ENCODE measurements at places on chromosomes 16 and 17.
A peak's percentile ranks its signal among the peaks of the same experiment; 100 is the strongest.

GRCh38 chr17:30091771-30092170 is 24.8 kb upstream of the NSRP1 start:
- no peak for DNase-seq

DNA sequence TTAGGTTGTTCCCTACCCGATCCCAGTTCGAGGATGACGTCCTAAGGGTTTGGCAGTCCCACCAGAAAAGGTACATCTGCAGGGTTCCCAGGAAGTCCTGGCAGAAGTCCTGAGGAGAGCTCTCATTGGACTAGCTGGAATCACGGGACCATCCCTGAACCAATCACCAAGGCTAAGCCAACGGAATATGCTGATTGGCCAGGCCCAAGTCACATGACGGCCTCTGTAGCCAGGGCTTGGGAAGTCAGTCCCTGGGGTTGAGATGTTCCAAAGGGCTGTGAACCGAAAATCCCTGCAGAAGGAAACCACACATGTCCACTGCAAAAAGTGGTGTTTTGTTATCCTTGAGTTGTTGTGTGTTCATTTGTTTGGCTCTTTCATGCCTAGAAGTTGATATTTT is 68.2 kb upstream of the ZNF423 start:
- no peak for DNase-seq

DNA sequence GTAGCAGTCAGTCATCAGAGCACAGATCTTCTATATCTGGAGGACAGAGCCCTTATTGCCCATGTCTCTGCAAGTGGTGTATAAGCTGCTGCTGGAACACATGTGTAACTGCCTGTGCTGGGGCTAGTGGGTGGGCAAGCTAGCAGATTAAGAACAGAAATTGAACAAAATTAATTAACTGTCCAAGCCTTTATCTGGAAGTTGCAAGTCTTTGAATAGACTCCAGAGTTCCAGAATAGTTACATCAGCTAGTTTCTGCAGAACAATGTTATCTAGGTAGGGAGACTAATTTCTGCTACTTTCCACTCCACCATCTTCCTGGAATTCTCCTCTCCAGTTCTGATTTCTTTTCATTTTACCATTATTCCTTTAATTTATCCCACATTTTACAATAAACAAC is 287.3 kb downstream of the ZFHX3 start:
- no peak for DNase-seq

- no peak for DNase-seq
Observed at GRCh38 chr17:76643553-76644148, at the start of gene ST6GALNAC1. ST6GALNAC1 (minus strand) TSS chr17:76643757; CDS start chr17:76643638, 119 bp downstream.

DNA sequence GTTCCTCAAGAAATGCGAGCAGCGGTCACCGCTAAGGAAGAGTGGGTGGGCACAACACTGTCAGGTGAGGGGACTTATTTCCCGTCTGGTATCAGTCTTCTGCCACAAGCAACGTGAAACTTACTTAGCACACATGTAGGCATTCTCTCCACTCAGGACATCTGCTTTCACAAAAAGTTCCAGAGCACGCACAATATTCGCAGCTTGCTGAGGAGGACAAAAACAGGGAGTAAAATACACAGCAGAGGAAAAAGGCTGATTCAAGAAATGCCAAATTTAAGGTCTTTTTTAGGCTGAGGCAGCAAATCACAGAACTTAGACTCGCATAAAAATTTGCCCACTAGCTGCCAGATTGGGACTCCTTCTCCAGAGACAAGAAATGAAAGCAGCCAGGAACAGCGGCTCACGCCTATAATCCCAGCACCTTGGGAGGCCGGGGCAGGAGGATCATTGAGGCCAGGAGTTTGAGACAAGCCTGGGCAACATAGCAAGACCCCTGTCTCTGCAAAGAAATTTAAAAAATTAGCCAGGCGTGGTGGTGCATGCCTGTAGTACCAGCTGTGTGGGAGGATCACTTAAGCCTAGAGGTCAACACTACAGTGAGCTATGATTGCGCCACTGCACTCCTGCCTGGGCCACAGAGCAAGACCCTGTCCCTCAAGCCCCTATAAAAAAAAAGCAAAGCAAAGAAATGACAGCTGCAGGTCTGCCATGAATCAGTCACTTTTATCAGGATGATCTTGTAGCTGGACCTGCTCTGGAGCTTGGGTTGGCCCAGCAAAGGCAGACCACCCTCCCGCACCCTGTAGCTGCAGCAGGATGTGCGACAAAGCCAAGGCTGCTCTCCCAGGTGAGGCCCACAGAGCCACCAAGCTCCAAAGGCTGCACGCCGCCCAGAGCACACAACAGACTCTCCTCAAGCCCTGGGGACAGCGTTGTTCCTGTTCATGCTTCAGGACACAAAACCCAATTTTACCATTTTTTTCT is 20.5 kb downstream of the USP36 start:
- no peak for DNase-seq

DNA sequence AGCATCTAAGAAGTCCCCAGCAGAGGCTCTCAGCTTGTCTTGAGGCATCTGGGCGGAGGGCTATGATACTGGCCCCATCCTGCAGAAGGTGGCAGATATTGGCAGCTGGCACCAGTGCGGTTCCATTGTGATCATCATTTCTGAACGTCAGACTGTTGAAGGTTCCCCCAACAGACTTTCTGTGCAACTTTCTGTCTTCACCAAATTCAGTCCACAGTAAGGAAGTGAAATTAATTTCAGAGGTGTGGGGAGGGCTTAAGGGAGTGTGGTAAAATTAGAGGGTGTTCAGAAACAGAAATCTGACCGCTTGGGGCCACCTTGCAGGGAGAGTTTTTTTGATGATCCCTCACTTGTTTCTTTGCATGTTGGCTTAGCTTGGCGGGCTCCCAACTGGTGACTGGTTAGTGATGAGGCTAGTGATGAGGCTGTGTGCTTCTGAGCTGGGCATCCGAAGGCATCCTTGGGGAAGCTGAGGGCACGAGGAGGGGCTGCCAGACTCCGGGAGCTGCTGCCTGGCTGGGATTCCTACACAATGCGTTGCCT is at the start of gene CIITA:
TSS of gene CIITA (plus strand) at position 404 of the 543 bp plus-strand sequence. CDS start at position 533, 129 bp downstream.
- DNase-seq, result no peak

- no peak for DNase-seq
Observed at GRCh38 chr17:50689956-50690886, 17.5 kb downstream of the ANKRD40 start.

DNA sequence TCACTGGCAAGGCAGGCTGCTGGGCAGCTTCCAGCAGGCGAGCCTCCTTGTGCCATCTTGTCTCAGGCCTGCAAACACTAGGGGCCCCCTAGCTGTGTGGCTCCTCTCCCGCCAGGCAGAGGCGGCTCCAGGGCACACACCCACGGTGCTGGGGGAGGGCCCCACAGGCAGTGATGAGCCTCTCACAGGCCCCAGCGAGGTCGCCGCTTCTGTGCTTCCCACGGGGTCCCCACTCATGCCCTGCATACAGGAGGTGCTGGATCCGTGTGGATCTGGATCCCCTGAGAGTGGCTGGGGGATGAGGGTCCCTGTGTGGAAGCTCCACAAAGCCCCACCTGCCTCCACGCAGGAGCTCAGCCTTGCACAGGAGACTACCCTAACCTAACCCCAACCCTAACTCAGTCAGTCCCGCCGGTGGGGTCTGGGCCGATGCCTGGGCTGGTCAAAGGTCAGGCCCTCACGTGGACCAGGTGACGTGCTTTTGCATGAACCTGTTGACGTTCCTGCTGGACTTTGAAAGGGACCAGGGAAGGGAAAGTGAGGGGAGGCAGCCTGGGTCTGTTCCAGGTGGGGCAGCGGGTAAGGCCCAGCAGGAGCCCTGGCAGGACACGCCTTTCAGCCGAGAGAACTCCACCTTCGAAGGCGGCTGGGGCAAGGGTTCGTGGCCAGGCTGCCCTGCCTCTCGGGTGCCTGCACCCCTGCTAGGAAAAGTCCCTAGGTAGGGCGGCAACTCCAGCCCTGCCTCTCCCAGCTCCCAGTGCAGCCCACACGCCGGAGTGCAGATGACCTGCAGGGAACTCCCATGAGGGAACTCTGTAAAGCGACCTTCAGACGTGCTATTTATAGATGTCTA is 5.2 kb downstream of the SECTM1 start:
- no peak for DNase-seq

DNA sequence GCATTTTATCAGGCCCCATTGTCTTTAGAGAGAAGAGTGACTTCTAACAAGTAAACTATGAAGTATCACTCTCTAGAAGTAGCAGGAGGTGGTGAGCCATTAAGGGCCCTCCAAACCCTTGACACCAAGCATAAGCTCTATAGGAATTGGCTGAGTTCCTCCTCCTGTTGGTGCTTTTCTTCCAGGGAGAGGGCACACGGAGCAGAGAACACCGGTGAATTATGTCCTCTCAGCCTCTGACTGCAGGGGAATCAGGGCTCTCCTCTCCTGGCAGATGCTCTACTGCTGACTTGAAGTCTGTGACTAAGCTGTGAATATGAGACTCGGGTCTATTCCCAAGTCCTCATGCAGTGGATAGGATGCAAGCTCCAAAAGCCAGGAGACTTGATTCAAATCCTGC is 32.3 kb downstream of the CHD9 start:
- no peak for DNase-seq

- no peak for DNase-seq
Observed at GRCh38 chr16:75345711-75346110, 87.6 kb downstream of the CFDP1 start.

GRCh38 chr16:14111713-14112538 is 40.8 kb downstream of the MRTFB start:
- no peak for DNase-seq

DNA sequence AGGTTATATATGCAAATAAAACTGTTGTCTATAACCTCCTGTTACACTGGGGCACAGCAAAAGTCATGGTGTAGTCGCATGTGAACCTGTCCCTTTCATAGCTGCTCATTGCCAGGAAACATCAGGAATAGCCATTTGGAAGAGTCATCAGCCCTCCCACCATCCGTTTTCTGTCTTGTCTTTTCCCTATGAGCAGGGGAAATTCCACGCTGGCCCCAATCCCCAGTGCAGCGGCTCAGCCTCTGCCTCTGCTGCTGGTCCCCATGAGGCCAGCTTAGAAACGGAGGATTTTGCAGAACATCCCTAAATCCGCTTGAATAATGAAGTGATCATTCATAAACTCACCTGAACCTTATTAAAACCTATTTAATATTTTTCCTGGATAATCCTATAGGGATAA is 10.5 kb downstream of the MAPT start:
- DNase-seq, result no peak

GRCh38 chr16:69083306-69083941 is 22.0 kb upstream of the HAS3 start:
- DNase-seq, result no peak

- DNase-seq, result no peak
Observed at GRCh38 chr16:79402356-79402755, 198.2 kb downstream of the MAF start.

DNA sequence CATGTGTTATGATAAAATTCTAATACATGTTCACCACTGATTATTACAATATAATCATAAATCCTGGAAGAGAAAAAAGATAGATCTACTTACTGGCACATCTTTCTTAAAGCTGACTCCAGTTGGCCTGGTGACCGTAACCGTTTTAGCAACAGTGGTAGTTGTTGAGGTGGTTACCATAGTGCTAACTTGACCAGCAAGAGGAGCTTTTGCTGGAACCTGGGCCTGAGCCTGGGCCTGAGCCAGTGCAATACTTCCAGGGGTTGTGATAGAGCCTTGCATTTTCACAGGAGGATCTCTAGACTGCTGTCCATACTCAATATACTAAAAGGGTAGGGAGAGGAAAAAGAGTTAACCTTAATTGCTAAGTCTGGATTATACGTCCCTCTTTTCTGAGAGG is 36.2 kb downstream of the SETD6 start:
- no peak for DNase-seq

DNA sequence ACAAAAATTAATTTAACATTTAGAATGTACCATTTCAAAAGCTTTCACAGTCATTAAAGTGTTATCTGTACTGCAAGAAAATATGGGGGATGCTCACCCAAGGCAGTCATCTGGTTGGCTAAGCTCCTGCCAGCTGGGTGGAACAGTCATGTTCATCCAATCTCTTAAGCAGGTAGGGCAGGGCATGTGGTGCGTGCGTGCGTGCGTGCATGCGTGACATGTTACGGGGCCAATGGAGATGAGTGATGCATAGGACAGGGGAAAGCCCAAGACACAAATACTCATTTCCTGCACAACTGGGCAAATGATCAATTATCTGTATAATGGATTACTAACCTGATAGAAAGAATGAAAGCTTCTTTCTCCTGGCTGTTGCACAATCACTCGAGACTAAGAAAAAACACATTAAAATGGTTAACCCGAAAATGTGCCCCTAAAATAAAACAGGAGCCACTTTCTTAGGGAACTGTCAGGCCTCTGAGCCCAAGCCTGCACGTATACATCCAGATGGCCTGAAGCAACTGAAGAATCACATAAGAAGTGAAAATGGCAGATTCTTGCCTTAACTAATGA is 104.4 kb downstream of the MYO1D start:
- DNase-seq, result no peak

DNA sequence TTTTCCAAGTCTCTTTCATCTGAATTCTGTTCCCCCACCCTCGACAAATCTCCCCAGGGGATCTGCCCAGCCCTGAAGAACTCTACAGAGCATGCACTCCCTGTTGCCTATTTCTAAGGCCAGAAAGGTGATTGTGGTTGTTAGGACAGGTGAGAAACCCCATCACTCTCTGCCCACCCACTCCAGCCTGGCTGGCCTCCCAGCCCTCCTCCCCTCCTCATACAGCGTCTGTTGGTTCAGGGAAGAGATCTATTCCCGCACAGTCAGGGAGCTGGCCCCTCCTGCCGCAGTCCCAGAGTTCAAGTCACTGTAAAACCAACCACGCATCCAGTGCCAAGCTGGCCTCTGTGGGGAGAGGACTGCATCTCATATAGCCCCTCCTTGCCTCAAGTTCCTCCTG is 98.7 kb downstream of the KCNJ12 start:
- DNase-seq, result no peak

- DNase-seq, result no peak
Observed at GRCh38 chr17:54860617-54861470, 39.8 kb upstream of the TOM1L1 start.

DNA sequence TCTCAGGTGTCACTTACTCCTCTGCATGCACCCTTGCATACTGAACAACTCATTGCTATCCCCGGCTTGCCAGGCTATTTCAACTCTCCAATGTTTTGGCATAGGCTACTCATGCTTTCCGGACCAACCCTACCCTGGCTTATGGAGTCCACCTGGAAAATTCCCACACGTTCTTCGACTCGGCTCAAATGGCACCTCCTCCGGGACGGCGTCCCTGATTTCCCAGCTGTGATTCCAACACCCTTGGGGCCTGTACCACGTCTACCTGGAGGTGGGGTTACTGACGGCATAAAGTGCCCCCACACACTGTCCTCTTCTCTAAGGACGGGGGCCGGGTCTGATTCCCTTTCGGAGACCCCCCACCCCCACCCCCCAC is 498 bp downstream of the SMYD4 start:
- DNase-seq, result no peak

- DNase-seq, result no peak
Observed at GRCh38 chr16:76035689-76036088, 241.5 kb upstream of the CNTNAP4 start.

GRCh38 chr16:22232277-22233036 is 26.4 kb downstream of the EEF2K start:
- peak; percentile 76 for DNase-seq

Measured in NCI-H748 treated with DMSO at 0.1 percent for 48 hours (cell line).